ENCODE measurements at places on chromosomes 4 and X.

GRCh38 chr4:1907848-1908525 is 36.8 kb downstream of the NSD2 start:
- no peak for DNase-seq

DNA sequence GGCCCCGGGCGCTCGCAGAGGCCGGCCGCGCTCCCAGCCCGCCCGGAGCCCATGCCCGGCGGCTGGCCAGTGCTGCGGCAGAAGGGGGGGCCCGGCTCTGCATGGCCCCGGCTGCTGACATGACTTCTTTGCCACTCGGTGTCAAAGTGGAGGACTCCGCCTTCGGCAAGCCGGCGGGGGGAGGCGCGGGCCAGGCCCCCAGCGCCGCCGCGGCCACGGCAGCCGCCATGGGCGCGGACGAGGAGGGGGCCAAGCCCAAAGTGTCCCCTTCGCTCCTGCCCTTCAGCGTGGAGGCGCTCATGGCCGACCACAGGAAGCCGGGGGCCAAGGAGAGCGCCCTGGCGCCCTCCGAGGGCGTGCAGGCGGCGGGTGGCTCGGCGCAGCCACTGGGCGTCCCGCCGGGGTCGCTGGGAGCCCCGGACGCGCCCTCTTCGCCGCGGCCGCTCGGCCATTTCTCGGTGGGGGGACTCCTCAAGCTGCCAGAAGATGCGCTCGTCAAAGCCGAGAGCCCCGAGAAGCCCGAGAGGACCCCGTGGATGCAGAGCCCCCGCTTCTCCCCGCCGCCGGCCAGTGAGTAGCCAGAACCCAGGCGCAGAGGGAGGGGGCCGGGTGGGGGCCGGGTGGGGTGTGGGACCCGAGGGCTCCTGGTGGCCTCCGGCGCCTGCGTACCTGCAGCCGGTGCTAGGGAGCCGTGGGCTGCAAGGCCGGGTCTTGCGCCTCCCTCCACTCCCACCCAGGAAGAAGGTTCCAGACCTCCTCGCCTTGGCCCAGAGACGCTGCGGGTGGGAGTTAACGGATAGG is 534 bp downstream of the MSX1 start:
- DNase-seq, result no peak

GRCh38 chr4:70365479-70365878 is 4.9 kb downstream of the SMR3A start:
- DNase-seq, result no peak

- DNase-seq, result no peak
These were observed at the start of gene RBM46 for GRCh38 chr4:154781126-154781982. Gene RBM46, plus strand, starts transcription at chr4:154781272. Its CDS starts 15,481 bp downstream, at chr4:154796753.

- no peak for DNase-seq
These were observed 56.6 kb upstream of the SLC6A14 start for GRCh38 chrX:116379854-116380253.

- DNase-seq, result no peak
These were observed 94.3 kb upstream of the PGRMC2 start for GRCh38 chr4:128381748-128382559.

GRCh38 chr4:80144676-80145470 is 52.4 kb upstream of the PRDM8 start:
- DNase-seq, result no peak

DNA sequence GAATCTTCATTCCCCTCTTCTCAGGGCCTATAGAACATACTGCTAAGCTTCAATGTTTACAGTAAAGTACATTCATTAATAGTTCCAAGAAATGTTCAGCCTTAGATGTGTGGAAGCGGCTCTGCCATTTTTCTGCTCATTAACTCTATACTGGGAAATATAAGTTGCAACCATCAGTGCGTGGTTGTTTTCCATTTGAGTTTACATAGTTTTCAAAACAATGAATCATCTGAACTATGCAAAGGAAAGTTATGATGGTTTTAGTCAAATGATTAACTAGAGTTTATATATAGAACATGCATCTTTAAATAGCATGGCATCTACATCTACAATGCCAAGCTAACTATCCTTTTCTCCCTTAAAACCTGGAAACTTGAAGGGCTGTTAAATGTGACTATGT is 29.6 kb downstream of the LEF1 start:
- no peak for DNase-seq

DNA sequence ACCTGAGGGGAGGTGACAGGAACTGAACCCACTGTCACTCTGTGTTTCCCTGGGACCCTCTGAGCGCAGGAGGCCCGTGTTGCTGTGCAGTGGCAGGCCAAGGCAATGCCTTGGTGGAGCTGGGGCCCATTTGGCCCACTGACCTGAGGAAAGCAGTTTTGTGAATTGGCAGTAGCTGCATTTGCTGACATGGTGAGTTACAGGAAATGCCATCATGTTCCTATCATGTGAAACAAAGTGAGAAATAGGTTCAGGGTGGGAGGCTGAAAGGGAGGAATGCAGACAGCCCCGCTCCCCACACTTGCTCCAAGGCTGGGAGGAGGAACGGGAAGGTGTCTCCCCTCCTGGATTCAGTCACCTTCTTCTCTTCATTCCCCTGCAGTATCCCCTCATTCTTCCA is 146.1 kb downstream of the PTTG2 start:
- DNase-seq, result no peak

DNA sequence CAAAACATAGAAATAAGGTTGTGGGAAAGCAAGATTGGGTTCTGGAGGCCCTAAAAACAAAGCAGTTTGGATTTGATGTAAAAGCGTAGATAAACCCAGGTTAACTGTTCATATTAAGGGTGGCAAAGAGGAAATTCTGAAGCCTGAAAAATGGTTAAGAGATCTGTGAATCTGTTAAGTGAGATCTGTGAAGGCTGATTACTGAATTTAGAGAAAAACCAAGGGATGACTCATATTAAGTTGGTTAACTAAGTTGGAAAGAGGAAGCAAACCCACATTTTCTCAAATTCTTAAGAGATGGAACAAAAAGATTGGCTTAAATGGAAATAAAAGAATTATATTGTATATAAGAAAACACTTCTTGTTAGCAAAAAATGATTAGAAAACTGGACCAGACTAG is 22.8 kb downstream of the GPAT3 start:
- no peak for DNase-seq

DNA sequence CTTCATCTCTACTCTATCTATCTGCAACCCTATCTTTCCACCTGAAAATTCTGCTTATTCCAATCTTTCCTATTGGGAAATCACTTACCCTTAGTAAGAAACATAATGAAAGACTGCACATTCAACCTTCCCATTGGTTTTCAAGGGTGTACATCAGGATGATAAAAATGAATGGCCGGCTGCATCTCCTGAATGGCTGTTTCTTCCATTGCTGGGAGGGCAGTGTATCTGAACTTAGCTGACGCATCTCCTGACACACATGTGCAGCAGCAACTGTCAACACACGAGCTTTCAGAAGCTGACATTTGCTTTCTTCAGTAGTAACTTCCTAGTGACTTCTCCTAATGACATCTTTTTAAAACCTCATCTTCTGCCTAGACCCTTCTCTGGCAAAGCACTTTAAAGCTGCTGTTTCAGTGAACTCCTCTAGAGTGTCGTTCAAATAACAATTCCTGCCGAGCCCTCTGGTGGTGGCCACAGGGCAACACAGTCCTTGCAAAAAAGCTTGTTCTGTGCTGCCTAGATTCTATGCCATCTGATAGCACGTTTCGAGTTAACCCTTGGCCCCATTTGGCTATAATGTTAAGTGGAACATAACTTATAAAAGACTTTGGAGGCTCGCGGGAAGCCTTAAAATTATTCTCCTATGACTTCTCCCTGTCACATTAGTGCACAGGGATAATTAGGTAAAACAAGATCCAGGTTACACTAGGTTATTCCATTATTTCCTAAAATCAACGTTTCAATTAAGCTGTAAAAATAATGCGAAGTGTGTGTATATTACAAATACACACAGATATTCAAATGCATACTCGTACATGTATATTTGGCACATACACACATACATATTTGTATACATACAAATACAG is 2340.7 kb downstream of the PCDH7 start:
- no peak for DNase-seq

- DNase-seq, result no peak
These were observed 499.3 kb downstream of the EPHA5 start for GRCh38 chr4:65170768-65171514.

All from vagina (tissue), 2 donors.